ENCODE measurements at places on chromosomes 12 and 14.

GRCh38 chr12:131113568-131114270, 160.0 kb downstream of the ADGRD1 start:
- DNase-seq, result no peak

- no peak for DNase-seq
These were observed 35.5 kb upstream of the STON2 start for GRCh38 chr14:81435391-81436295.

- no peak for DNase-seq
These were observed 23.6 kb downstream of the PGAM5 start for GRCh38 chr12:132734206-132734605.

DNA sequence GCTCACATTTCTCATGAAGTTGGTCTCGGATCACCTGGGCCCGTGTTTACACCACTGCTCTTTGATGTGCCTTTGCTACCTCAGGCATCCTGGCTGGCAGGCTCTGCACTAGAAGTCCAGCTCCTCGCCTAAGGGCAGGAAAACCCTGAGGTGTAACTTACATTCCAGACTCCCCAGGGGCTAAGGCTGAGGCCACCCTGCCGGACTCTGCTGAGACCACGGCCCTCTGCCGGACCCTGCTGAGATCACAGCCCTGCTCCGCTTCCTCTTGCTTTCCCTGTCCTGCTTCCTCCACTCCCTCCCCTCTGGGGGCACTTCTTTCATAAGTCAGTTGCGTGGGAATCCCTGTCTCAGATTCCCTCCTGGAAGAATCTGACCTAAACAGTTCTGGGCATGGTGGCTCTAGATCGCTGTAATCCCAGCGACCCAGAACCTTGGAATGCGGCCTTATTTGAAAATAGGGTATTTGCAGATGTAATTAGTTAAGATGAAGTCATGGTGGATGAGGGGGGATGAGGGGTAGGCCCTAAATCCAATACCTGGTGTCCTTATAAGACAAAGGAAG, 17.2 kb downstream of the RILPL1 start:
- no peak for DNase-seq

- no peak for DNase-seq
These were observed 216.2 kb upstream of the CAND1 start for GRCh38 chr12:67052981-67053380.

DNA sequence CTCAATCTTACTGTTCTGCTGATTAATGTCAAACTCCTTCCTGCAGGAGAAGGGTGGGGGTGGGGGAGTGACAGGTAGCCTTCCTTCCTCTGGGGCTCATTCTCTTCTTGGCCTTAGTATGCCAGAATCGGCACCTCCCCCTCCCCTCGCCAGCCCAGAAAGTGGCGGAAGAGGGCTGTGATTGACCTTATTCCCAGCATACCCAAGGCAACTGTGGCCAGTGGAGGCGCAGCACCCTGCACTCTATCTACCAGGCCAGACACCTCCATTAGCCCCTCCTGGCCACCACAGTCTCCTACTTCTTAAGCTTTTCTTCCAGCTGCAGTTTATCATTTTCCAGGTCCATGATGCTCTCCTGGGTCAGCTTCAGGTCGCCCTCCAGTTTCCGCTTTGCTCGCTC, 15.5 kb downstream of the MYH6 start:
- no peak for DNase-seq

GRCh38 chr12:98403936-98404335, 111.5 kb upstream of the TMPO start:
- no peak for DNase-seq

Data from stimulated activated CD8-positive, alpha-beta memory T cell treated with anti-CD3 and anti-CD28 coated beads, Interleukin-15, amount 100 ng/mL, for 1 hour (primary cell).